ENCODE measurements at places on chromosomes 7 and 10.
A peak's percentile ranks its signal among the peaks of the same experiment; 100 is the strongest.

- DNase-seq: peak; percentile 39
Measured at GRCh38 chr10:119849031-119849789, 23.4 kb downstream of the MCMBP start.

DNA sequence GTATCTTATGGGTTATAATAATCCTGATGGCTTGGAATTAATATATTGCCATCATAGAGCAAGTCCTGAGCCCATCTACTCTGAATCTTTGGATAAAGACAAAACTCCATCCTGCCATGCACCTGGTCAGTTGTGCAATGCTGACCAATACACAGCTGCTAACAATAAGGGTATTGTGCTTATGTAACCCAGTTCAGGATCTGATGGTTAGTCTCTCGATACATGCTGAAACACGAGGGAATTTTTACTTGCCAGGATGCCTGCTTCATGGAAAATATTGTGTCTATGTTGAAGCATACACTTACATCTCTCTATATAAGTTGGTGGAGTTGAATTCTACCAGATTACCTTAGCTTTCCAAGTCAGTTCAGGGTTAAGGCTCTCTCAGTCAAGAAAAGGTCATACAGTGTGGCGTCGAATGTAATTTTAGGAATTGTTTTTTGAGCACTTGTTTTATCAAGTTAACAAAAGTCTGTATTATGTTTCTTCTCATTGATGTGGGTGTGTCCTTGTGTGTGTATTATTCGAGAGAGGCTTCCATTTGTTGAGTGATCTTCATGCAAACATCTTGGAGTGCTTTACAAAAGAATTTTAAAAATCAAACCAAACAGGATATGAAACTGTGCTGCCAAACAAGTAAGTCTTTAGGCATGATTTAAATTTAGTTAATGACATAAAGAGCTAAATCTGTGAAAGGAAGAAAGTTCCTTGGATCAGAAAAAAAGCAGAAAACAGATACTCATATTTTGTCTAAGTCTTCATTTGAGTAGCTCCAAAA lies 449.1 kb downstream of the SUGCT start:
- DNase-seq: peak; percentile 76

DNA sequence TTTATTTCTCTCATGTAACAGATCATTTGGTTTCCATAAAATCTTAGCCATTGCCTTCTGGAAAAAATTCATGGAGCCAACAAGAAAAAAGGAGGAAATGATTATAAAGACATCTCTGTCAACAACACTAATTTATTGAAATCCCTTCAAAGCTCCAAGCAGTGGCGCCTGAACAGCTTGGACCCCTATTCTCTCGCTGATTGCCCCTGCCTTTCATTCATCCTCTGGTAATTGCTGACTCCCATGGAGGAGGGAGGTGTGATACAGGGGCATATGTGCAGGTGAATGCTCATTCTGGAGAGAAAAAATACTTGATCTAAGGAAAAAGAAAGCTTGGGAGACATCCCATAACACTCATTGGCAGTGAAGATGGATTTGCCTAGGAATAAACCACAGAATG lies 345.5 kb downstream of the FGFR2 start:
- no peak for DNase-seq

DNA sequence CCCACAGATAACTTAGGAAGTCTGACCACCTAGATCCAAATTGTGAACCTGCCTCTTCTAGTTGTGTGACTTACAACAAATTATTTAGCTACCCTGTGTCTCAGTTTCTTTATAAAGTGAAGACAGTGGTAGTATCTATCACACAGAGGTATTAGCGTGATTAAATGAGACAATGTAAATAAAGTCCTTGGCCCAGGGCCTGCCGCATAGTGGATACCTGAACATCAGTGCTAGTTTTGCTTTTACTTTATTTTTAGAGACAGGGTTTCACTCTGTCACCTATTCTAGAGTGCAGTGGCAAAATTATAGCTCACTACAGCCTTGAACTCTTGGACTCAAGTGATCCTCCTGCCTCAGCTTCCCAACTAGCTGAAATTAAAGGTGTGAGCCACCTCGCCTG lies 177.1 kb downstream of the CDK14 start:
- no peak for DNase-seq

DNA sequence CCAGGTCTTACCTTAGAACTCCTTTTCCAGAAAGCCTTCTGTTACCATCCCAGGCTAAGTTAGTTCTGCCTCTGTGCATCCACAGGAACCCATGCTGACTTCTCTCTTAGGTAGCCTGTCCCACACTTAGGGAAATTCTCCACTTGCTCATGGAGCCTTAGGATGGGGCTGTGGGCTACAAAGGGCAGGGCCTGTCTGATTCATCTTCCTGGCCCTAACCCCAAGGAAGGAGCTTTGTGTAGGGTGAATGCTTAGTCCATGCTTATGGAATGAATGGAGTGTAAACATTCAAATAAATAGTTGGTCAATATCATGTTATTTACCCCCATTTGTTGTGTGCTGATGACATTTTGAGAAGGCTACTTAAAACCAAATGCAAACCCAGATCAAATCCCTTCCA lies 54.7 kb downstream of the EMX2 start:
- DNase-seq: peak; percentile 7

DNA sequence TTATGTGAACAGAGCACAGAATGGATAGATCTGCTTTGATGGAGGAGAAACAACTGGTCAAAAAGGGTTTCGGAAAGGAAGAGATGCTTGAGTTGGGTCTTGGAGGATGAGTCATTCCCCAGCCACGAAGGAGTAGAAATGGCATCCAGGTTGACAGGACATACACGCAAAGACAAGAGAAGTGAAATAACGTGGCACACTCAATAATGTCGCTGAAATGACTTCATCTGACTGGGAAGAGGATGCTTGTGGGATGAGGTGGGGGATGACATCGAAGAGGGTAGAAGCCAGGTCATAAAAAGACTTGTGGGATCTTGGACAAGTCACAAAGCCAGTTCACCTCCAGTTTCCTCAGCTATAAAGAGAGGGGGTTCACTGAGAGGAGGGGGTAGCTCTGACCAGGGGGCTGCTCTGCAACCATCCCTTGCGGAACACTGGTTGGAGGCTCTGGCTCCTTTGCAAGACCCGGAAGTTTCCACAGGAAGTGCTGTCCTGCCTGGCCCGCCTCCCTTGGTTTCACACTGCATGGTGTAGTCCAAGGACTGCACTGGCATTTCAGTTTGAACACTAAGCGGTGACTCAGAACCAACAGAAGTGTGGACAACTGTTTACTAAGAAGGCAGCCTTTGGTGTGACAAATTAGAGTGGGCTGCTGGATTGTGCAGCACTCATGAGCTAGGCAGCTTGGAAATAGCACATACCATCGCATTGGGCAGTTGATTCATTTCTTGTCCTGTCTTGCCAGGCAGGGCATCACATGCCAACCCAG lies 189.9 kb upstream of the ADO start:
- DNase-seq: peak; percentile 44

GRCh38 chr10:113524539-113525490 lies 28.0 kb upstream of the HABP2 start:
- no peak for DNase-seq

DNA sequence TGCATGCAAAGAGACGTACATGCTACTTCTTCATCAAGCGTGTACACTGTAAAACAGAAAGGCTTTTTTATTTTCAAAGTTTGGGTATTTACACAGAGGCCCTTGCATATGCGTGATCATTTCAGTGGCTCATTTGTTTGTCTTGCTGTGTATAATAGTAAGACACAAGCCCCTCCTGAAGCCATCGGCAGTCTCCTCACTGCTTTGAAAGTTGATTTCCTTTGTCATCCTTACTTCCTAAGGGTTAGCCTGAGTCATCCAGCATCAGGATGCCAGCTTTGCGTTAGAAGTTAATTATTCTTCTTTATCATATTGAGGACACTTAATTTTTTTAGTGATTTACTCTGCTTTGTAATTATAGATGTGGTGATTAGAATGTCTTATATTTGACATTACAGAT lies 72.5 kb upstream of the CTBP2 start:
- no peak for DNase-seq

- no peak for DNase-seq
Measured at GRCh38 chr7:141593134-141593533, 41.9 kb downstream of the AGK start.

DNA sequence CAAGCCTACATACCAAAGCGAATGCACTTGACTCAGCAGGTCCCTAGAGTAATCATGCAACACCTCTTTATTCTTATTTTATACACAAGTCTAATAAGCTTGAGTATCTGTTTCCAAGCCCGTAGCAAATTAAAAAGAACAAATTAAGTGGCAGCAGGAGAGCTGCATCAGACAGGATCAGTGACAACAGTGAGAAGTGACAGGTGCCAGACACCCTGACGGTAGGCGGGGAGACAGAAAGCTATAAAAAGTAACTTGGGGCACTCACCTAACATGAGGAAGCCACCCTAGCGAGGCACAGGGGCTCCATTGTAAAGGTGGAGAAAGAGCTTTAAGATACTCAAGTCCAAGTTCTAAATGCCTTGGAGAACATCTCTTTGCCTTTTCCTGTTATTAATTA lies 174.2 kb downstream of the PLXNA4 start:
- no peak for DNase-seq

GRCh38 chr10:93413252-93413689 lies 68.9 kb downstream of the MYOF start:
- DNase-seq: peak; percentile 66

DNA sequence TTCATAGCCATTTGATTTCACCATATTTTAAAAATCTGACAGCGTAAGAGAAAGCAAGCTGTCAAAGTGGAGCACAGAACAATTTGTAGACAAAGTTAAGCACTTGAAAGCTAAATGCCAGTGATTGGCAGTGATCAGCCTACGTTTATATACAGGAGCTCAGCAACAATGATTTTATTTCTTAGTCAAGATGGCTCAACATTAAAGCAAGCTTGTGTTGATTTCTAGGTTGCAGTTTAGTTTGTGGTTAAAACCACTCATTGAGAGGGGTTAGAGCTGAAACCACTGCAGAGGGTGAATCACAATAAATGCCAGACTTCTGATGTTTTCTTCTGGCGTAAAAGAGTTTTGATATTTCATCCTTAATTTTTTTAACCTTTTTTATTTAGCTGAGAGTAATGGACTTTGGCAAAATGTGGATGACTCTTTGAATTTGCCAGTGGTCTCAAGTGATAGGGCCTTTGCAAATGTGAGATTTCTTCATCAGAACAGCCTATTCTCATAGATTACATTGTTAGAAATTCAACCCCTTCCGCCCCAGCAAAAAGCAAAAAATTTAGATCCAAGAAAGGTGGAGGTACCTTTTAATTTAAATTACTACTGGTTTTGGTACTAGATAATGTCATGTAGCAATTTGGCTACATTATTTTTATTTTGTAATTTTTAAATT lies 73.8 kb downstream of the SHOC2 start:
- DNase-seq: peak; percentile 68

DNA sequence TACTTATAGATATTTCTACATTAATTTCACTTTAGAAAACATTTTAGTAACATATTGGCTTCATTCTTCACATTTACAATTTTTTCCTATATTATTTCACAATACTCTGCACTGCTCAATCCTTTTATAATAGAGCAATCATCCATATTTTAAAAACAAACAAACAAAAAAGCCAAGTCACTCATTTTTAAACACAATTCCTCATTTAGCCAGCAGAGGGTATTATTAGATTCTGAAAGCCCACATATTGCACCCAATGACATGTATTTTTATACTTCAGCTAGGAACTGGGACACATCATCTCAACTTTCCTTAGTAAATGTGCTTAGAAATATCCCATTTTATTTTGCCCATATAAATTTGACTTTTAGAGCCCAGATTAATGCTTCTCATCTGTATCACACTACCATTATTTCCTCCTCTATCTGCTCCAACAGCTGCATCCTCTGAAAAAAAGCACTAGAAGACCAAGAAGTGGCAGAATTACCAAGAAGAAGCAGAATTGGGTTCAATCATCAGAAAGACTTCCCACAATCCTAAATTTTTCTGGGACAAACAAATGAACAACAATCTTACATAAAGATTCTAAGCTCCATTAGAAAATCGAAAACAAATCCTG lies 29.5 kb downstream of the CTNNA3 start:
- DNase-seq: peak; percentile 14

DNA sequence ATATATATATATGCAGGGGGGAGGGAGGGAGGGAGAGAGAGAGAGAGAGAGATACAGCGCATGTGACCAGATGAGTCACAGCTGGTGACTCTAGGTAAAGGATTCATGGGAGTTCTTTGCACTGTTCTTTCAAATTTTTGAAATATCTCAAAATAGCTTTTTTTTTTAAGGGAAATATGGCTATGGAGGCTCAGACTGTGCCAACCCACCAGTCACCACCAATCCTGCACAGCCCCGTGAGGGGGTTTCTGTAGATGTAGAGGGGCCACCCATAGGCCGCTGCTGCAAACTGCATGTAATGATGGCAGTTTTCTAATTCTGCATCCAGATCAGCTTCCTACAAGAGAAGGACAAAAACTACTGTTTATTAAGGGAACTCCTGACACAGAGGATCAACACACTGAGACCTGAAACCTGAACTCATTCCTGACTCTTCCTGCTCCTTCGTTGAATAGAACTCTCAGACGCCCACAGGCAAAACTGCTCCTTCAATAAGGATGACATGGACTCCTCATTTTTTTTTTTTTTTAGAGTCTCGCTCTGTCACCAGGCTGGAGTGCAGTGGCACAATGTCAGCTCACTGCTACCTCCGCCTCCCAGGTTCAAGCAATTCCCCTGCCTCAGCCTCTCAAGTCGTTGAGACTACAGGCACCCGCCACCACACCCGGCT lies 17.3 kb downstream of the DAGLB start:
- peak; percentile 36 for DNase-seq

- no peak for DNase-seq
Measured at GRCh38 chr10:104406715-104407650, 53.4 kb downstream of the CFAP58 start.

DNA sequence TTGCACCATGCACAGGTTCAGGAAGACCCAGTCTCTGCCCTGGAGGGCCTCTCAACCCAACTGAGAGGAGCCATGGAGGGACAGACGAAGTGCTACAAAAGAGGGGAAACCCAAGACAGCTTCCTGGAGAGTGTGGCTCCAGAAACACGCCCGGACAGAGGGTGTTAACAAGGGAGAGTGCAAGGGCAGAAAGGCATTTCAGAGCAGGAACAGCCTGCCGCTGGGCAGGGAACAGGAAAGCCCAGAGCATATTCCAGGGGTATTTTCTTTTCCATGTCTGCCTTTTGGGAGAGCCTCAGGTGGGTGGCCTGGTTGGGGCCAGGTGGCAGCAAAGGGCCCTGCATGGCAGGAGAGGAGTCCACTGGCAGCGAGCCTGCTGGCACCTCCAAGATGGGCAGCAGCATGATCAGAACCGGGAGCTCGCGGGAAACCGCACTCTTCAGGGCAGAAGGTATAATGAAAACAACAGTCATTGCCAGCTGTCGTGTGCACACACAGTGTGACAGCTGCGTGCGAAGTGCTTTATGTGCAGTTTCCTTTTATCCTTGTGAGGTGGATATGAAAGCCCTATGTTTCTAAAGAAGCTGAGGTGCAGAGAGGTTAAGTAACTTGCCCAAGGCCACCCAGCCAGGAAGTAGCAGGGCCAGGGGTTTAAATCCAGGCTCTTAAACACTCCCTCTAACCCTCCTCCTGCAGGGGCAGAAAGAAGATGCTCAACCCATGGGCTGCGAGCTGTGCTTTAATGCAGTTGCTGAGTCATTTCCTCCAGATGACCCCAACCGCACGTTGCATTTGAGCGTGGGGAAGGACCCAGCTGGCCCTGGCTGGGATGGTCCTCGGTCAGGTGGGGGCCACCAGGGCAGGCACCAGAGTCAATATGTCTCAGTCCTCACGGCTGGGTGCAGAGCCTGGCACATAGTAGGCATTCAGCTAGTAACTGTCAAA lies 128.6 kb downstream of the OAT start:
- DNase-seq: peak; percentile 25
